Lung (tissue), 17 donors: ENCODE measurements at places on chromosomes 11 and 22. TPM values are rescaled to one million over a fixed set of nuclear protein-coding genes. Genes with fewer than 3 reads are reported as not detected.
A peak's percentile ranks its signal among the peaks of the same experiment; 100 is the strongest.

Gene KDM4E
- polyA plus RNA-seq: not detected

Gene APOL4
- polyA plus RNA-seq: 8.4 TPM

Gene OR6T1
- not detected for polyA plus RNA-seq

Gene F2
- polyA plus RNA-seq: not detected

DNA sequence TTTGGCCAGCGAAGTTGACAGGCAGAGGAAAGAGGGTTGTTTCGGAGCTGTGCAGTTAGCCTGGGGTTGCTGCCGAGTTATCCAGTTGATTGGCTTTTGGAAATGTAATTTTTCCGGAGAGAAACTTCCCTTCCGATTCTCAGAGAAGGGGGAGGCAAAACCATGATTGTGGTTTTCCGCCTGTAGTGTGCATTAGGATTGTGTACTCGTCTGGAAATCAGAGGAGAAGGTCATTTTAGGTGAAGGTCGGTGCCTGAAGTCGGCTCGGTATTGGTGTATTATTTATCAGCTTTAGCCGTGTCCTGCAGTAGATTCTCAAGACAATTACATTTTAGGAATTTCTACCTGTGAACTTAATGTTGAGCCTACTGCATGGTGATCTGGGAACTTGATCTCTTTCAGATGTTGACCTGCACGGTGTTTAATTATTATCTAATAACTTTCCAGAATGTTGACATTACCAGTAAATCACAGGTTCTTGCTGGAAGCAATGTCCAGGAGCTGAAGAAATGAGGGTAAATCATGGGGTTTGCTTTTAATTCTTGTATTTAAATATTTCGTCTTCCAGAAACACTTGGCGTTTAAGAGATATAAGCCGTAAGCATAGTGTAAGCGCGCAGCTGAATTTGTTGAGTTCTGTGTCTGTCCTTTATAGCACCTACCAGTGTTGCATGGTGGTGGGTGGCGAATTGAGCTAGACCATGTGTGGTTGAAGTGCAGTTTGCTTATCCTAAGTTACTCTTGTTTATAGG, 1.3 kb downstream of the ARHGEF12 start:
- DNase-seq: peak; percentile 49
- H3K4me3 ChIP-seq: peak overlapping the region; percentile 94
- peaks cover 13% of the 10 kb centered on the region for H3K4me1 ChIP-seq

- H3K36me3 ChIP-seq: no peaks in the 10 kb centered on the region
- no peaks in the 10 kb centered on the region for H3K27me3 ChIP-seq
- peak; percentile 38 for DNase-seq
- no peaks in the 10 kb centered on the region for H3K4me1 ChIP-seq
- H3K27ac ChIP-seq: no peak overlapping the region
Measured at GRCh38 chr11:64044730-64045393, 9.1 kb downstream of the FLRT1 start.

GRCh38 chr11:46075168-46075567, 46.1 kb downstream of the PHF21A start:
- peak; percentile 60 for DNase-seq
- no peaks in the 10 kb centered on the region for H3K36me3 ChIP-seq
- H3K27me3 ChIP-seq: no peaks in the 10 kb centered on the region

- no peak overlapping the region for H3K27ac ChIP-seq
- peaks cover 4% of the 10 kb centered on the region for H3K4me1 ChIP-seq
- no peaks in the 10 kb centered on the region for H3K27me3 ChIP-seq
- peak; percentile 85 for DNase-seq
- no peaks in the 10 kb centered on the region for H3K36me3 ChIP-seq
- H3K4me3 ChIP-seq: no peak overlapping the region
Measured at GRCh38 chr11:132589791-132590190, 942.5 kb downstream of the OPCML start.
